ENCODE measurements at places on chromosomes 4 and X.

GRCh38 chr4:121164291-121164690, at the start of gene TNIP3:
TSS of gene TNIP3 (minus strand) at chr4:121164321. CDS start at chr4:121164125, 196 bp downstream.
- DNase-seq: no peak

DNA sequence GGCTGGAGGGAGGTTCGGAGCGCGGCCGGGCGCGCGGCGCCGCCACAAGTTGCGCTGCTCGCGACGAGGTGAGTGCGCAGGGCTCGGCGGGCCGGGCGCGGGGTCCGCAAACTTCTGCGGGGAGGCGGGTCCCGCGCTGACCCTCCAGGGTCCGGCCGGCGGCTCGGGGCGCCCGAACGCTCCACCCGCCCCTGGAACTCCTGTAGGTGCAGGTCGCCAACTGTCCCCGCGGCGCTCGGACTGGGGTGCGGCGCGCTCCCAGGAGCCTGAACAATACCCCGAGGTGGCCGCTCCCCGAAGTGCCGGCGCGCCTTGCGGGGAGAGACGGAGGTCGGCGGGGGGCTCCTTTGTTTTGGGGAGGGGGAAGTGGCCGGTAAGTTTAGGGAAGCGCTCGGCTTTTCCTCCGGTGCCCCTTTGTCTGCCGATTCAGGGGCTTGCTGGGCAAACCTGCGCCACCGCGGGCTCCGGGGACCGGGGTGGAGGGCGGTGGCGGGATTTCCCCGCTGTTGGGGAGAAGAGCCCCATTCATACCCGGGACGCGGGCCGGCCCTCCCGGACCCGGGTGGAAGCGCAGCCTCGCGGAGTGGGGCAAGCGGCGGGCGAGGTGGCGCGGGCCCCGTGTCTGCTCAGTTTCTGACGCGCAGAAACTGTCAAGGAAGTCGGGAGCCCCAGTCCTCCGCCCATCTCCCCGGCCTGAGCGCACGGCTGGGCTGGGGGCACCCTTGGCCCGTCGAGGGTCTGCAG, 694 bp downstream of the TBL1X start:
- no peak for DNase-seq

- DNase-seq: no peak
Measured at GRCh38 chr4:114211556-114211955, 232.1 kb upstream of the ARSJ start.

- no peak for DNase-seq
Measured at GRCh38 chr4:140330311-140330900, 43.0 kb upstream of the SCOC start.

- DNase-seq: no peak
Measured at GRCh38 chr4:184680698-184681097, 31.2 kb downstream of the PRIMPOL start.

- no peak for DNase-seq
Measured at GRCh38 chr4:67575232-67576058, 16.9 kb downstream of the STAP1 start.

- no peak for DNase-seq
Measured at GRCh38 chr4:42871671-42872290, 20.7 kb upstream of the GRXCR1 start.

DNA sequence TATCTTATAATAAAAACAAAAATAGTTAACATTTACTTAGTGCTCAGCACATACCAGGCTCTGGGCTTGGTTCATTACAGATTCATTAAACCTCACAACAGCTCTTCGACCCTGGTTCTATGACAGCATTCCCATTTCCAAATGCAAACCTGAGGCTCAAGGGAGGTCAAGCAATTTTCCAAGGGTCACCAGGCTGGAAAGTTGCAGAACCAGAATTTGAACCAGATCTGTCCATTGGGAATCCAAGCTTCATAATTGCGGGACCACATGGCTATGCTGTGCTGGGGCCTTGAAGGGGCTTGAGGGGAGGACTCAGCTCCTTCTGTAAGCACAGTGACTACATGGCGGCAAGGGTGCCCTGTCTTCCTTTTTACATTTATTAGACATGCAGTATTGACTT, 197.3 kb upstream of the LNX1 start:
- DNase-seq: no peak

DNA sequence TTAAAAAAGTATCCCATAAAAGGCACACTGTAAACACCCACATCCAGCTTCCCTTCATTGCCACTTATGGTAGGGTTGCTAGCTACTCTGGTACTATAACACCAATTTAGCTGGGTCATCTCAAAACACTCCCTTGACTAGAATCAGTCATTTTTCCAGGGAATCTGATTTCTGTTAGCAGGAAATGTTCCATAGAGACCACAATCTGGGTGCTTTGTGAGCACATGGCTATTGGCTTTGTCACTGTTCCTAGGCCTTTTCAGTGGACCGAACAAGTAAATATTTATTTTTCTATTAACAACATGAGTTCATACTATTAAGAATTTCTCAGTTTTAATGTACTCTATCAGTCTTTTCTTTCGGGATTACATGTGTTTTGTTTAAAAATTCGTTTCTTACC, 404.7 kb upstream of the GNPDA2 start:
- no peak for DNase-seq
